Fibroblast of villous mesenchyme (primary cell): ENCODE measurements at places on chromosomes 7 and 10. TPM values are rescaled to one million over a fixed set of nuclear protein-coding genes. Genes with fewer than 3 reads are reported as not detected.

SOSTDC1 gene
- total RNA-seq = not detected in 2 replicates

GRCh38 chr7:92178928-92179924 is at the start of gene LRRD1:
TSS of gene LRRD1 (minus strand) at chr7:92179142. CDS start at chr7:92165202, 13,940 bp downstream.
- DNase-seq = peak; percentile 82

LEP gene
- not detected in 2 replicates for total RNA-seq

GRCh38 chr10:132987671-132988571 is 45.6 kb upstream of the CFAP46 start:
- peak; percentile 47 for DNase-seq

GRCh38 chr7:6640246-6640721 is 3.2 kb downstream of the ZNF316 start:
- peak; percentile 65 for DNase-seq

MOGAT3 gene
- total RNA-seq = not detected in 2 replicates
